SJCRH30 (cell line): ENCODE measurements at places on chromosomes 3 and 15. TPM values are rescaled to one million over a fixed set of nuclear protein-coding genes. Genes with fewer than 3 reads are reported as not detected.
A peak's percentile ranks its signal among the peaks of the same experiment; 100 is the strongest.

DNA sequence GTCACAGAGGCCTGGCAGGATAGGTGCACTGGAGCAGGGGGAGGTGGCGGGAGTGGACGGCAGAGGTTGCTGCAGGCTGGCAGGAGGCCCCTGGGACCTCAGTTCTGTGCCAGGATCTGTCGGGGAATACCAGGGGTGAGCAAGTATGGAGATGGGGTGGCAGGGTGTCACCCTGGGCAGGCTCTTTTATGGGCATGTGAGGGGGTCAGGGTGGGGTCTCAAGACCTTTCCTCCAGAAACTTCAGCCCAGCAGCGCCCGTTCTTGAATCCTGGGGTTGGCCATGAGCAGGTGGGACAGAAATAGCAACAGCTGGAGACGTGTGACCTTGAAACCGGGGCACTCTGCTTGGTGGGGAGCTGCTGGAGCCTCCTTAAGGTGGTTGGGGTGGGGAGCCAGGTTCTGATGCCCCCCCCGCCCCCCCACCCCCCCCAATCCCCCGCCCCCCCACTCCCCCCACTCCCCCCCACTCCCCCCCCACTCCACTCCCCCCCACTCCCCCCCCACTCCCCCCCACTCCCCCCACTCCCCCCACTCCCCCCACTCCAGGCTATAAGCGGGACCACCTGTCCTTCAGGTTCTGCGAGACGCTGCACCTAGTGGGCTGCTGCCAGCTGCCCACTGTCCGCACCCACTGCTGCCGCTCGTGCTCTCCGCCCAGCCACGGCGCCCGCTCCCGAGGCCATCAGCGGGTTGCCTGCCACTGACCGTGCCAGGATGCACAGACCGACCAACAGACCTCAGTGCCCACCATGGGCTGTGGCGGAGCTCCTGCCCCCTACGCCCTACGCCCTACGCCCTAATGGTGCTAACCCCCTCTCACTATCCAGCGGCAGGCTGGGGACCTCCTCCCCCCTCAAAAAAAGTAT is 84.9 kb downstream of the TBC1D2B start:
- DNase-seq, result no peak

DNA sequence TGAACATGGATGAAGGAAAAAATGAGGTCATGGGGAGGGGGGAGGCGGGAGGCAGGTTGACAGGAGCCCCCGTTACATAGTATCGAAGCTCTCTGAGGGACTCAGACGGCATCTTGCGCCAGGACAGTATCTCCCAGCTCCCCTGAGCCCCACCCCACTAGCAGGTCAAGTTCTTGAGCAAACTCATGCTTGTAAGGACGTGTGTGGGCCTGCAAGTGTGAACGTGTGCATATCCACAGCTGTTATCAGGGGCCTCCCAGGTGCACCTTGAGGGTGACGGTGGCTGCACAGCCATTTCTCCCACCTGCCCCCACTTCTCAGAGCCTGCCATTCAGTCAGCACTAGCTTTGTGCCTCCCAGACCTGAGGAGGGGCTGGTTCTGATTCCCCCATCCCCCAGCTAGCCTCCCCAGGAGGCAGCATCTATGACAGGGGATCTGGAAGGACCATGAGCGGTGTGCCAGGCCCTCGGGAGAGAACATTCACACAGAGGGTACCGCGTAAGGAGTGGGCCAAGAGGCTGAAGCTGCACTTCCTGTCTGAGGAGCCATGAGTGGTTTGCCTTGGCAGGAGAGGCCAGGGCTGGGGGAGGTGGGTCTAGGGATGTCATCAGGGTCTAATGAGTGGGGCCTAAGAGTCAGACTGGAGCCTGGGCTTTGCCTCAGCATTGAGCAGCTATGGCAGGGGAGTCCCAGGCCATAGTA is 2.9 kb downstream of the SEMA3F start:
- peak; percentile 46 for DNase-seq

GRCh38 chr3:165439765-165440164 is 243.6 kb upstream of the SLITRK3 start:
- DNase-seq, result no peak

DNA sequence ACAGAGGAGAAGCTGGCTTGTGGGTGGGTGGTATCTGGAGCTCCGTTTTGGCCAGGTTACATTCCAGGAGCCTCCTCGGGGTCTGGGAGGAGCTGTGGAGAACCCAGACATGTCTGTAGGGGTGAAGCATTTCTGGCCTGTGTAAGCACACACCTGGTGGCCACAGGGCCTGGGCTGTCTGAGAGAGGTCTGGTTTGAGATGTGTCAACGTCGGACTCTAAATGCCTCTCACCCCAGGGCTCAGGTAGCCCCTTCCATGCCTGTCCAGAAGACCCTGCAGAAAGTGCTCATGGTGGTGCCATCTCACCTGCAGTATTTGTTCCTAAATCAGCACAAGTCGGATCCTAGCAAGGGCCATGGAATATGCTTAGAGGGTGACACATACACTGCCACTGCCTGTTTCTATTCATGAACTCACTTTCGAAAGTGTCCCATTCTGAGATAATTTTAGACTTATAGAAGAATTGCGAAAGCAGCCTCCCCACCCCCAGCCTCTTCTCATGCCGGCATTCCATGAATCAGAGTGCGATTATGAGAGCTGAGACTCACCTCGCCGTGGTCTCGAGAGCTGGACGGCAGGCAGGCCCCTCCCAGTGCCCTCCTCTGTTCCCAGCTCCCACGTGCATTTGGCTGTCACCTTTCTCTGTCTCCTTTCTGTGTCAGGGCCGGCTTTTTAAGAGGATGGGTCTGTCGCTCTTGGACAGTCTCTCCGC is 63.7 kb downstream of the KLF15 start:
- no peak for DNase-seq

DNA sequence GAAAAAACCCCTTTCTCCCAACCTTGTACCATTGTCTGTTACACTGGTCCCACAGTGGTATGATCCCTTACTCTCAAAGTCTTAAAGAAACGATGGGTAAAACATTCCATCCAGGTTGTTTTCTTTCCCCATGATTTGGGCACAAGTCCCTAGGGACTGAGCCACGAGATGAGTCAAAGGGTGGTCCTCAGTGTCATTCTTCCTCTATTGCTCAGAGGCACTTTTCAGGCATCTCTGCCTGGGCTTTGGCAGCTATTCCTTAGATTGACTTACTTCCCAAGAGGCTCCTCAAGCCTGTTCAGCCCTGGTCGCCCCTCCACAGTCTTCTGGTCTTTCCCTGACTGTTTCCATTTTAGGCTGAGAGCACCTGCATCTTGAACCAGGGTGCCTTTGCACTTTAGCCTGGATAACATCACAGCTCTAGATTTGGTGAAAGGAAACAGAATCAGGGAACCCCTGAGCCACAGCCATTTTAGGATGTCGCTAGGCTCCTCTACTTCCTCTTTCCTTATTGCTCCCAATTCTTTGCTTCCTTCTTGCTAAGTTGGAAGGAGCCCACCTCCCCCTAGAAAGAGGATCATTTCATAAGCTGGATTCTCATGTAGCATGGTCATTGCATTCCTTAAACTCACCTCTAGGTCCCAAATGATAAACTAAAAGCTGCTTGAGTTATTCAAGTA is 131.0 kb upstream of the TPRG1 start:
- no peak for DNase-seq

GRCh38 chr3:58188173-58188564 is 22.6 kb downstream of the DNASE1L3 start:
- DNase-seq, result peak; percentile 81

DNA sequence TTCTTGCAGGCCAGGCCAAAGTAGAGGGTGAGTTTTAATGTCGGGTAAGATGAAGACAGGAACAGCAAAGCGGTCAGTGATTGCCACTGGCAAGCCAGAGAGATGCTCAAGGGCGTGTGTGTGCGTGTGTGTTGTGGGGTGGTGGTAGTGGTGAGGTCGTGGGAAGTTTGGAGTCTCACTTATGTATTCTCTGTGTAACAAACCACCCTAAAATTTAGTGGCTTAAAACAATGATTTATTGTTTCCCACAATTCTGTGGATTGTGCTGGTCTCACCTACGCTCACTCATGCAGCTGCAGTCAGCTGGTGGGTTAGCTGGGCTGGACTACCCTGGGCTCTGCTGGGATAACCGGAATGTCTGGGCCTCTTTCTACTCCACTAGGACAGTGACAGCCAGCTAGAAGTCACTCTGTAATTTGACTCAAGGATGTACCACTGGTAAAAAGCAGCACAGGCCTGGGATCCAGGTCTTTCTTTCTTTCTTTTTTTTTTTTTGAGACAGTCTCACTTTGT is 50.9 kb upstream of the BHLHE40 start:
- DNase-seq, result no peak

DNA sequence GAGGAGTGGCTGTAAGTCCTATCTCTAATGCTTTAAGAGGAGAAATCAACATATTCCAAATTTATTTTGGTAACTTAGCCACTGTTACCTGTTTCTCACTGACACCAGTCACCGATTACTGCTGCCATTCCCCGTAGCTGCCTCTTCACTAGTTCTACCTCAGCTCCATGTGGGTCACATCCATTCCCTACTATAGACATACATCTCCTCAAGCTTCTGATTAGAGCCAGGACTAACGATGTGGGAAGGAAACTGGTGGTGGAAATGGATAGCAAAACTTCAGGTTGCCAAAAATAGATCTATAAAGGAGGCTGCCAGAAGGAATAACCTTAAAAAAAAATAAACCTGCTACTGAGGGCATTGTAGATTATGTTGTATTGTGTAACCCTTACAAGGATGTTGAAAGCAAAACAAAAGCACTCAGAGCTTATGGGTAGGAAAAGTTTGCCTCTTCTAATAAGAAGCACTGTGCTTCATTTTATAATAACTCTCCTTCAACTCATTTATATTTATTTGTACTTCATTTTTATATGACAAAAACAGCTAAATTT is 56.0 kb downstream of the KAT2B start:
- no peak for DNase-seq

GRCh38 chr3:136195258-136196063 is 674 bp downstream of the MSL2 start:
- peak; percentile 60 for DNase-seq

GP5 gene
- not detected in 2 replicates for total RNA-seq

COL6A5 gene
- total RNA-seq, result not detected in 2 replicates
